T-helper 9 cell (primary cell): ENCODE measurements at places on chromosomes 2 and 18.
A peak's percentile ranks its signal among the peaks of the same experiment; 100 is the strongest.

DNA sequence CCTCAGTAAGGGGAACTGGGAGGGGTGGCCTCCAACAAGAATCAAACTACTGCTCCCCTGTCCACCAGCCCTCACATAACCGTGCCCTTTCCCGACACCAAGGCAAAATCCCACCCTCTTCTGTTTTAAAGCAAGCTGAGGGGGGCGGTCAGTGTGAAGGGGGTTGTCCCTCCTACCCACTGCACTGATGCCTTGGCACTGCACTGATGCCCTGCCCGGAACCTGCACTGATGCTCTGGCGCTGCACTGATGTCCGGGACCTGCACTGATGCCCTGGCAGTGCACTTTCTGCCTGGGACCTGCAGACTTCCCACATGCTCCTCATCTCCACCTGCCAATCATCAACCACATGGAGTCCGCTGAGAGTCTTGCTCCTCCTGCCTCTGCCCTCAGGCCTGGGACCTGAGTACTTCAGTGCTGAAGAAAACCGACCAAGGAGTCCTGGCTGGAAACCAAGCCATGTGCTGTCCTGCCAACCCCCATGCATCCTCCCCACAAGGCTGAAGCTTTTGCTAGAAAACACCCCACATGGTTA lies 179.5 kb downstream of the SMAD2 start:
- no peak for DNase-seq

DNA sequence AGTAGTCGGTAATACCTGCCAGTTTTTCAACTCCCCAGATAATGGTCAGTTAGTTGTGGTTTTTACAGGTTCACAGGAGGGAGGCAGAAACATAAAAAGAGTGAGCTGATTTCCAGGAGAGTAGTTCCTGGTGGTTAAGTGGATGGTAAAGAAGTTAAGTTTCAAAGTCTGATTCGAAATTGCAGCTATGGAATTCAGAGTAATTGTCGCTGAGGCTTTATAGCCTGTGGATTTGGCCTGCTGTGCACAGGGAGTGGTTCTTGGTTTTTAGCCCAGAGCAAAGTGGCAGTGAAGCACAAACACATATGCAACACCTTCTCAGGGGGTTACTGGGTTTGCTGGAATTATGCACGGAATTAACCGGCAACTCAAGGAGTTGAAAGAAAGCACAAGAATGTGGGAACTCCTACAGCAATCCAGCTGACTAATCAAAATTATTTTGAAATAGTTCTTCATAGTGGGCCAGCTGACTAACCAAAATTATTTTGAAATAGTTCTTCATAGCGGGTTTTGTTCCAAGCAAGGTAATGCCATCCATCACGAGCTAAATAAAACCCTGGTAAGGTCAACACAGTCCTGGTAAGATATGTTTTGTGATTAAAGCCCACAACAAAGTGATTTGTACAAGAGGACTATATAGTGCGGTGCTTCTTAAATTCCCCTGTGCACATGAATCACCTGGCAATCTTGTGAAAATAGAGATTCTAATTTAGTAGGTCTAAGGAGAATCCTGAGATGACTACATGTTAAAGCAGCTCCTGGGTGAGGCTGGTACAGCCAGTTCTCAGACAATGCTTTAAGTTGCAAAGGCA lies 94.4 kb downstream of the SGPP2 start:
- no peak for DNase-seq

- no peak for DNase-seq
Observed at GRCh38 chr18:22731398-22731797, 201.7 kb upstream of the RBBP8 start.

DNA sequence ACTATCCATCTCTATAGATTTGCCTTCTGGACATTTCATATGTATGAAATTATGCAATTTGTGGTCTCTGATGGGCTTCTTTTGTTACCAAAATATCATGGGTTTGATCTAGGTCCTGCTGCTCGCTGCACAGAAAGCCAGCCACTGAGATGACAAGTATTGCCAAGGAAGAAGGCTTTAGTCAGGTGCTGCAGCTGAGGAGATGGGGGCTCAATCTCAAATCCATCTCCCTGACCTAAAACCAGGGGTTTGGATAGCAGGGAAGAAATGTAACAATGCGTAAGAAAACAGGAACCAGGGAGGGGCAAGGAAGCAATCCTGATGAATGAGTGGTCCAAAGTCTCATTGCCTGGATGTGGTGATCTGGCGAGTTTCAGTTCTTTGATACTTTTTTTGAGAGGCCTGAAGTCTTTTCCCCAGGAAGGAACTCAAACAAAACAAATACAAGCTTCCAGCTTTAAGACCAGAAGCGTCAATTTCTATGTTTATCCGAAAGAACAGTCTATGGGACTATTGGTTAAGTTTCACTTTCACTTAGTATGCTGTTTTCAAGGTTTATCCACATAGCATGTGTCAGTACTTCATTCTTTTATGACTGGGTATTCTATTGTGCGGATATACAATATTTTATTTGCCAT lies 3.4 kb upstream of the CKAP2L start:
- DNase-seq: no peak

DNA sequence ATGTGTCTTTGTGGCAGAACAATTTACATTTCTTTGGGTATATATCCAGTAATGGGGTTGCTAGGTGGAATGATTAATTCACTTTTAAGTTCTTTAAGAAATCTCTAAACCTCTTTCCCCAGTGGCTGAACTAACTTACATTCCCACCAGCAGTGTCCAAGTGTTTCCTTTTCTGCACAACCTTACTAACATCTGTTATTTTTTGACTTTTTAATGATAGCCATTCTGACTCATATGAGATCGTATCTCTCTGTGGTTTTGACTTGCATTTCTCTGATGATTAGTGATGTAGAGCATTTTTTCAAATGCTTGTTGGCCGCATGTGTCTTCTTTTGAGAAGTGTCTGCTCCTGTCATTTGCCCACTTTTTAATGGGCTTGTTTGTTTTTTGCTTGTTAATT lies 43.1 kb upstream of the PTH2R start:
- no peak for DNase-seq

GRCh38 chr2:189142893-189143759 lies 36.4 kb downstream of the COL5A2 start:
- peak; percentile 17 for DNase-seq

DNA sequence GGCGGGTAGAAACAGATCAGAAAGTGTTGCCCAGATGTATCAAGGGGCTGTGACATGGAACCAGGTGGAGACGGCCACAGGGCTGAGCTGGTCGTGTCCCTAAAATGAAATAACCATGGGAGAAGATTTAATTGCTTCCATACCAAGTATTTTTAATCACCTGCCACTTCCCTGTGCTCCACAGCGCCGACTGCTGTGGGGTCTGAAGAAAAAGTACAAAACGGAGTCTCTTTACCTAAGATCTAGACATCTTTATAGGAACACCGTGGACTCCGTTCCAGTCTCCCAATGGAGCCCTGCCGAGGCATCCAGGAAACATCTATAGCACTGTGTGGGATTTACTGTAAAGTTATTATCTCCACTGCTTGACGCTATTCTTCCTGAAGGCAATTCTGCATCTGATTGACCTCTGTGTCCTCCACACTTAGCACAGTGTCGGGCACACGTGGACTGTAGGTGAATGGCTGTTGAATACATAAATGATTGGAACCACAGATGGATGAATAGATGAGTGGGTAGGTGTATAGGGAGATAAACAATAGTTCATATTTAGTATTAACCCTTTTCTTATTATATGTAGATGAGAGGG lies 21.6 kb upstream of the GYPC start:
- peak; percentile 6 for DNase-seq

DNA sequence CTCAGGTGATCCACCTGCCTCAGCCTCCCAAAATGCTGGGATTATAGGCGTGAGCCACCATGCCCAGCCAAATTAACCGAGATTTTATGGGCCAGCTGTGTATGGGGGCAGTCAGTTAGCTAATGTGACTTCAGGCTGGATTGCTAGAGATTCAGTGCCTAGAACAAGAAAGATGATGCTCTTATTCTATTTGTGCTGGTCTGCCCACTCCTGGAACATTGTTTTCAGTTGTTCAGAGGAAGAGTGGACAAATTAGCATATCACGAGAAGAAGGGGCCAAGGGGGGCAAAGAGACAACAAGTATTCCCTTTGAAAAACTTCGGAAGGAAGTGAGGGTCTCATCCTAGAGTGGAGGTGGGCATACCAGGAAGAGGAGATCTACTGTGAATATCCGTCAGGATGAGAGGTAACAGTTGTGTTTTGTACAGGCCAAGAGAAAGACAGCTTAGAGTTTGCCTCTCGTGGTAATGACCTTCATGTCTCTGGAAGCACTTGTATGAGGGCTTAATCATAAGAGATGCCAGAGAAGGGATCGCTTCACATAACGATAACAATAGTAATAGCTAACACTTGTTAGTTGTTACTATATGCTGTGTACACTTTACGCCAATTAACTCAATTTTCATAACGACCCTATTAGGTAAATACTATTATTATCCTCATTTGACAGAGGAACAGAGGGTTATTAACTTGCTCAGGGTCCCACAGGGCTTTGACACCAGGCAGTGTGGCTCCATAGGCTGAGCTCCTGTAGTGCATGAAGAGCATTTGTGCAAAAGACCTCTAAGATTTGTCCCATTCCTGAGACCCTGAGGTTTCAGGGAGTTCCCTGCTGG lies 138.3 kb downstream of the DDX1 start:
- no peak for DNase-seq

- DNase-seq: no peak
Observed at GRCh38 chr2:151338115-151338514, 19.3 kb upstream of the TNFAIP6 start.

DNA sequence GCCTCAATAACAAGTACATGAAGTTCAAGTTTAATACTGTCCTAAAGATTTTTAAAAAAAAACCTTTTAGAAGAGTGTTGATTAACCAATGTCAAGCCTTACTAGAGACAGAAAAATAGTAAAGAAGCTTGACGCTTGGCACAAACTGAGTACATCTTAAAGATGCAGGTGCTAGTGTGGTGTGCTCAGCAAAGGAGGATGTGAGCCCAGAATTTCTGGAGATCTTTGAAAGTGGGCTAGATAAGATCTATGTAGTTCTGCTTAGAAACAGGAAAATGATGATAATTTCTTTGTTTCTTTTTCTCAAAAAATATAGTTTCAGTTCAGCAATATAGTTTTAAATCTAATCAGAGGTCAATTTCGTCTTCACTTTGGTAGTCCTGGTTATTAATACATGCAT lies 118.3 kb upstream of the KLHL14 start:
- no peak for DNase-seq

DNA sequence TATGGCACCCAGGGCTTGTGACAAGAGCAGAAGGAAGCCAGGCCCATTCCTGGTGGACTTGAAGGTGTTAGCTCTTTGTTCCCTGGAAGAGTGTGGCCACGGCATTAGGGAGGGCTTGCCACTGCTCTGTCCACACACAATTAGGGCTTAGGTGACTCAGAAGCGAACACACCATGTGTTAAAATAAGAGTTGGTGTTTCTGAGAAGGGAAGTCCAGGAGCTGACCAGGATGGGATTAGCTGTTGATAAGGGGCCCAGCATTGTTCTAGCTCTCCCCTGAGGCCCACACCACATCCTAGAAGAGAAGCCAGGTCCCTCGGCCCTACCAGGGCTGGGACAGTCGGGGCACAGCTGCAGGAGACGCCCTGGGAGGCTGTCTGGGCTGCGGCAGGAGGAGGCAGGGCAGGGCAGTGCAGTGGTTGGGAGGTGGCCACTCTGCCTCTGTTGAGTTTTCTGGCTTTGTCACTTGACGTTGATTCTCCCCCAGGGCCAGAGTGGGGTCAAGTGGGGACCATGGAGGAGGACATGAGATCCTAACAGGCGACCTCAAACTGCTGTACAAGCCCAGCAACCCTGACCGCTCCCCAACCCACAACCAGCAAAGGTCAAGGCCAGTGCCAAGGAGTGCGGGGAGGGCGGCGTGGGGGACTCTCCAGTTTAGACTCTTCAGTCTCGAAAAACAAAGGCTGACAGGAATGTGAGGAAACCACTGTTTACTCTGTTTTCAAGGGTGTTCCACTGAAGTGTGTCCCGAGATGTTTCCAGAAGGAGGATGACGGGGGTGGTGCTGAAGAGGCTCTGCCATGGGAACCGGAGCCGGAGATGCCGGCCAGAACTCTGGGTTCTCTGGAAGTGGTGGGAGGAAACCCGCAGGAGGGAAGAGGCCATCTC lies 16.8 kb downstream of the GNLY start:
- DNase-seq: no peak

DNA sequence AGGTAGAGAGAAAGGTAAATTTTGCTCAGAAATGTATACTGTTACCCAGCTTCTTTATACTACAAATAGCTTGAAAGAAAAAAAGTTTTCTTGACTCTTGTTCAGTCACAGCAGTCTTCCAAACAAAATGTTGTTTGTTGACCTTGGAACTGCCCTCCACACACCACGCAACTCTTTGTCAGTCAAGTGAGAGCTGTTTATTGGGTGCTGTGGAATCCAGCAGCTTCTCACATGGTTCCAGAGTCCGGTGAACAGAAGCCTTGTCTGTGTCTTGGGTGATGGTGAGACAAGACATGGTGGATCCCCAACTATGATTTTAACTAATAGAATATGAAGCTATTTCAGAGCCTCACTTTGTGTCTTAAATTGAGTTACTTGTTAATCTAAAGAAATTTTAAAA lies 112.5 kb downstream of the MAP2 start:
- no peak for DNase-seq

DNA sequence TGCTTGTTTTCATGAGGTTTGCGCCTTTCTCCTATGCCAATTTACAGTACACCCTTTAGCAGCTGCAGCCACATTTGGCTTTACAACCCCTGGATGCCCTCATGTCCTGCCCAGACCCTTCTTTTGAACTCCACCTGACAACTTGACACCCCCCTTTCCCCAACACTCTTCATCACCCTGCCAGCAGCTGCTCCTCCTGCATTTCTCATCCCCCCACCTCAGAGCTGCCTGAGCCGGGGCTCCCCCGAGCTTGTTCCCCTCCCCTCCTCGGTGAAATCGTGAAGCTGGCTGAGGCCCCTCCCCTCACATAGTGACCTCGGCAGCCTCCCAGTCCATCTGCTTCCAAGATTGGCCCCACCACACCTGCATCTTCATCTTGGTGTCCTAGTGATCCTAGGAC lies 40.5 kb downstream of the LRRFIP1 start:
- DNase-seq: no peak

GRCh38 chr2:84808279-84808678 lies 72.6 kb downstream of the TRABD2A start:
- DNase-seq: no peak
